ENCODE measurements at places on chromosomes 1 and 21.

DNA sequence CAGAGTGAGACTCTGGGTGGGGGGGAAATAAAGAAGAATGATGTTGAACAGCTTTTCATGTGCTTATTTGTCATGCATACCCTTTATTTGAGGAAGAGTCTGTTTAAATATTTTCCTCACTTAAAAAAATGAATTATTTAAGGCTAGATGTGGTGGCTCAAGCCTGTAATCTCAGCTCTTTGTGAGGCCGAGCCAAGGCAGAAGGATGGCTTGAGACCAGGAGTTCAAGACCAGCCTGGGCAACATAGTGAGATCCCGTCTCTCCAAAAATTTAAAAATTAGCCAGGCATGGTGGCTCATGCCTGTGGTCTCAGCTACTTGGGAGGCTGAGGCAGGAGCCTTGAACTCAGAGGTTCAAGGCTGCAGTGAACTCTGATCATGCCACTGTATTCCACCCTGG lies 25.4 kb downstream of the SLC30A1 start:
- DNase-seq, result no peak

DNA sequence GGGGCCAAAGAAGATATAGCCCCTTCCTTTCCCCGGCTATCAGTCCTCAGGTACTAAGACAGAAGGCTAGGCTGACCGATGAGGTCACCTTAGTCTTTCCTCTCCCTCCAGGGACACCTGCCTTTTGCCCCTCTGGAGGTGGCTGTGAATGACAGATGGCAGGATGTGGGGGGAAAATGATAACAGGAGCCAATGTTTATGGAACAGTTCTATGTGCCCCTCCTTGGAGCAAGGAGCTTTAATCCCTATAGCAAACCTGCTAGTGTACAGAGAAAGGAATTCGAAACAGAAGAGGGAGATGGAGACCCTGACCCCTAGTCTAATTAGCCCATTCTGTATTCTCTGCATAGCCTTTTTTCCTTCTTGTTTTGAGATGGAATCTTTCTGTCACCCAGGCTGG lies 28.1 kb downstream of the SERINC2 start:
- DNase-seq, result no peak

DNA sequence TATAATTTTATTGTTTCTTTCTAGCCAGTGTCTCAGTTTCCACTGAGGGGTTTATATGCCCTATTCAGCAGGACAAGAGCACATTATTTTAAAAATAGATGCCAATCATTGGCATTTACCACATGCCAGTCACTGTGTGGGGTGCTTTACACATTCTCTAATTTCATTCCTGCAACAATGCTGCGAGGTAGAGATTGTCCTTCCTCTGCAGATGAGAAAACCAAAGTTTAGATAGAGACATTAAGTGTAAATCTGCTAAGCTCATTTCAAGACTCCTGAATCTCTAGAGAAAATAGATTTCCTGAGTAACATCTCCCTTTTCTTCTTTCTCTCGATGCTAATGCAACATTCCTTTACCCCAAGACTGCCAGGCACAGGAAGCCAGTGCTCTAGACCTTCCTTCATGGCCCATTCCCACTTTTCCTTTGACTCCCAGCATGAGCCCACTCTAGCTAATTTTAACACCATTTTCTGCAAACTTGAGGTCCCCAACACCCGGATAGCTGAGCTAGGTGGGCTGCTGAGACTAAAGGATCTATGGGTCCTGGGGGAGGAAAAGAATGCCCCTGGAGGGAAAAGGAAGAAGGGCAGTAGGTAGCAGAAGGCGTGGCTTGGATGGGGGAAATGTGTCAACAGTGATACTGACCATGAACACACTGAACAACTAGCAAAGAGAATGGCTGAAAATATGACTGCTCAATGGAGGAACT lies 50.0 kb downstream of the SH3GLB1 start:
- no peak for DNase-seq

- no peak for DNase-seq
Observed at GRCh38 chr1:79694241-79694640, 687.7 kb upstream of the ADGRL4 start.

GRCh38 chr1:173056365-173056764 lies 5.6 kb upstream of the TNFSF18 start:
- DNase-seq, result no peak

DNA sequence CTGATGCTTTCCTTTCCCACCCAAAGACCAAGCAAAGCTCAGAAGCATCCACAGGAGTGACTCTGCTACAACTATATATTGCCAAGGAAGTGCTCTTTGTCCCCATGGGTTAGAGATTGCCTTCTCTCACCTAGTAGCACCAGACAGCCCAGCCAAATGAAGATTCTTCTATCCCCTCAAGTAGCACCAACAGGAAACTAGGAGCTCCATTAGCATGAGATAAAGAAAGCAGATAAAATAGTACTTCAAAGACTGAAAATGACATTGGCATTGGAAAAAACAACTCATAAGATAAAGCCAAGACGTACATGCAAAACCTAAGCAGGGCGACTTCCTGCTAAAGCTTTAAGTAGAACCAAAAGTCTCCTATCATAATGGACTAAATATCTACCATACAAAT lies 871.5 kb downstream of the AMY1C start:
- no peak for DNase-seq

DNA sequence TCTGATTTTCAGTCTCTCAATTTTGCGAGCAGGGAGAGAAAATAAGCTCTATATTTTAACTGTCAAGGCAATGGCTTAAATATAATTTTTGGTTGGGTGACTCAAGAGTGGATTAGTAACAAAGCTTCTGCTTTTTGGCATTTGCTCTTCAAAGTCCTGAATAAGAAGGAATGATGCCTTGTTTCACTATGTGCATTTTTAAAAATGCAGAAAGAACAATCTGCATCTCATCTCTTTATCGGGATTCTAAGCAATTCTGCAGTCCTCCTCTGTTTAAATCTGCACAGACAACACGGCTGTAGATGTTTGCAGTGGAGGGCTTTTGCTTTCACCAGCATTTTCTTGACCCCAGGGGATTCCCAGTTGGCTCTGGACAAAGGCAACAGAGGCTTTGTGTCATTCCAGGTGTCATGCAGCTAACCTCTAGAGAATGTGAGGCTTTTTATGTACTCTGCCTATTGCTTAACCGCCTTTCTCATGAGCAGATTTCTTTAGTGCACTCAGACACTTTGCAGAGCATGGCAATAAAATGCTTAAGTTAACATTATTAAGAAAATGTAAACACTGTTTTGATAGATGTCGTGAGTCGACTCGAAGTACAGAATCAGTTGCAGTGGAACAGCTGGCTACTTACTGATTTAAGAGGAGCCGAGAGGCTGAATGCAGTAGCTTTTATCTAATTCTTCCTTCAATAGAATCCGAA lies 783.2 kb upstream of the NEGR1 start:
- DNase-seq, result no peak

DNA sequence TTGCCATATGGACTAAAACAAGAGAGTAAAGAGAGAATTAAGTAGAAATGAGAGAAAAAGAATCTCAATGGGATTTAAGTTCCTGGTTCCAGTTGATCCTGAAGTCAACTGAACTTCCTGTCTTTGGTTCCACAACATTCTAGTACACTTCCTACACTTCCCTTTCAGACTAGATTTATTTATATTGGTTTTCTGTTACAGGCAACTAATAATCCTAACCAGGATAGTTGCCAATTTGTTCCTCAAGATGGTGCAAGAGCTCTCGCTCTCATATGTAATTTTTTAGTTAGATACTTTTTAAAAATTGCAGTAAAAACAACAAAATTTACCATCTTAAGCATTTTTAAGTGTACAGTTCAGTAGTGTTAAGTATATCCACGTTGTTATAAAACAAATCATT lies 28.8 kb upstream of the TRIM45 start:
- DNase-seq, result peak; percentile 5

GRCh38 chr21:34022627-34023335 lies 50.6 kb upstream of the MRPS6 start:
- DNase-seq, result peak; percentile 71

All from hematopoietic multipotent progenitor cell treated with erythropoietin and hydrocortisone succinate and interleukin-3 and kit ligand, for 4 days (in vitro differentiated cells).